Omental fat pad (tissue), 4 donors: ENCODE measurements at places on chromosomes 2 and 18. TPM values are rescaled to one million over a fixed set of nuclear protein-coding genes. Genes with fewer than 3 reads are reported as not detected.

- no peak for DNase-seq
These were observed 270.9 kb downstream of the ATAD2B start for GRCh38 chr2:23655934-23656596.

DNA sequence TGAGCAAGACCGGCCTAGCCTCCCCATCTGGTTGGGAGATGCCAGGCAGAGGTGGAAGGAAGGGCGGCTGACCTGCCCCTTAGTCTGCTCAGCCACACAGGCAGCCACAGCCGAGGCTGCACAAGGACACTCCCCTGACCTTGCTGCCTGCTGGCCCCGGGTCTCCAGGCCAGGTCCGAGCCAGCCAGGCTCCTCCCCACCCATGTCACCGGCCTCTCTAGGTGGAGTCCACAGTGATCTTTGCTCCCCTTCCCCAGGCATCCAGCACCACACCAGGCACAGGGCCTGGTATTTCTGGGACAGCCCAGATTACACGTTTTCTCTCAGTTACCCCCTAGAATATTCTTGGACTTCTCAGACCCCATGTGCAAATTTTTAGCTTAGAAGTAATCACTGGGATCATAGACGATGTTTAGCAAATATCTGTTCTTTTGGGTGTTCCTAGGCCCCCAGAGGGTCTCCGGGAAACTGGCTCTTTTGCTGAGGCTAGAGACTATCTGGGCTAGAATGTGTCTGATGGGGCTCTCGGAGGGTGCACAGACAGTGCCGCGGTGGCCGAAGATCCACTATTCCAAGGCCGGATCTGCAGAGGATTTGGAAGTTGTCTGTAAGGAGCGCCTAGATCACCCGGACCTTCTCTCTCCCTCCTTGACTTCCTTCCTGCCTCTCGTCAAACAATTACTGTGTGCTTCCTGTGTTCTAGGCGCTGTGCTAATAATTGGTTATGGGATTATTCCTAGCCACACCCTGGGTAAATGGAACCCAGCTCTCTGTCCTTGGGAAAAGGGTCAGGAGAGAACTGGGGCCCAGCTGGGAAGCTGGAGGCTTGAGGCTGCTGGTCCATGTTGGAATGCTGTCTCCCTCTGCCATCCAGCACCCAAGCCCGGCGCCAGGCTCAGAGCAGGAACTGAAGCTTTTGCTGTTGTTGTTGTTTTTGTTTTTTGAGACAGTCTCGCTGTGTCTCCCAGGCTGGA is 46.9 kb downstream of the ODC1 start:
- DNase-seq: no peak

DNA sequence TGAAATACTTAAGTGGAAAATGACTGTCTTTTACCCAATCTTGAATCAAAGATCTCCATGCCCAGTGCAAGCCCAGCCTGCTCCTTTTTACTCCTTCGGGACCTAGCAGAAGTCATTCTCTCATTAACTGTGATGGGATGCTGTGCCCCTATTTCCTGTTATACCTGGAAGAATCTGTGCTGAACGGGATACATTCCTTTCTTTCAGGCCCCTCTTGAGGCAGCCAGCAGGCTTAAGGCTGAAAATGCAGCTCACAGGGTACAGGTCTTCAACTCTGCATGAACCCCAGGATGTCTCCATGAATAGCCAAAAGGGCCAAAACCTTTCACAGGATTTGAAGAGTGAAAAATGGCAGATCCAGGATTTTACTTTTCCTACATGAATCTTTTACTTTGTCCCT is 784.8 kb upstream of the KLHL29 start:
- DNase-seq: no peak

DNA sequence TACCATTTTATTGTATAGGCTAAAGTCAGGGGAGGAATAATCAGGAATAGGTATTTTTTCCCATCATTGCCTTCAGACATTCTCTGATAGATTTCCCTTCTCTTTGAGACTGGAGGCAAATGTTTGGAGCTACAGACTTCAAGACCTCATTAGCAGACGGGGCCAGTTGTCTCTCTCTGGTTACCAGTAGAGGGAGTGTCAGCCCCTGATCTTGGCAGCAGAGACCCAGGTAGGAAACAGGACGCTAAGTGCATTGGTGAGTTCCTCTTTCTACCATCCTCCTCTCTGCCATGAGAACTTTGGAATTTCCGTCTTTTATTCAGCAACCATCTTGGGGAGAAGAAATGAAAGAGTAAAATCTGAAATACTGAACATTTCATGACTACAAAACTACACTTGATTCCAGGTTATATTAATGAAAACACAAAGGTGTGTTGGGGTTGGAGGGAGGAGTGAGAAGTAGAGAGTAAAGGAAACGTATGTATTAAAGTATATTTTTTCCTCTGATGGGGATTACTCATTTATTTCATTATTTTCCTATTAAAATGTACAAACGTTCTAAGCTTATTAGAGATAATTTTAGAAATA is 186.2 kb upstream of the GCFC2 start:
- no peak for DNase-seq

- no peak for DNase-seq
These were observed 20.9 kb upstream of the ROCK2 start for GRCh38 chr2:11365096-11365879.

GRCh38 chr2:29700560-29700959 is 220.8 kb downstream of the ALK start:
- no peak for DNase-seq

DNA sequence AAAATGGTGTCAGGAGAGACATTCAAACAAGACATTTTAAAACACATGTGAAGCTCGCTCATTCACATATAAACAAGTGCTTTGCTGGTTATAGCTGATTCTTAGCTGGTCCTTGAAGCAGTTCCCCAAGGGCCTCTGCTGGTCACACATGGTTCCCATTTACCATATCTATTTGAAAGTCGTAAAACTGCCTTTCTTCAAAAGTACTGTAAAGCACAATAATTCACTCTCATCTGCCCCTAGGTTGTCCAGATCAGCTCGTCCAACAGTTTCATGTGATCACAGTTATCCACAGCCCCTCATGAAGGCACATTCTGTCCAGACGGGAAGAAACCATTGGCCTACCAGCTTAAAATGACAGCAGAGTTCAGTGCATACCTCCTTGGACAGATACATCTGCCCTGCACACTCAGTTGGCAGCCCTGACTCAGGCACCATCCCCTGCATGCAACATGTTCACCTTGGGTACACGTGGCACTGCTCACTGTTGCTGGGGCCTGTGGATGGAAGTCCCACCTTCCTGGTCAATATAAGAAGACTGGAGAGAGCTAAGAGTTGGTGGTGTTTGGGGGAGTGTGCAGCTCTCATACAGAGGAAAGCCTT is 108.0 kb upstream of the HAAO start:
- DNase-seq: peak; percentile 11

DNA sequence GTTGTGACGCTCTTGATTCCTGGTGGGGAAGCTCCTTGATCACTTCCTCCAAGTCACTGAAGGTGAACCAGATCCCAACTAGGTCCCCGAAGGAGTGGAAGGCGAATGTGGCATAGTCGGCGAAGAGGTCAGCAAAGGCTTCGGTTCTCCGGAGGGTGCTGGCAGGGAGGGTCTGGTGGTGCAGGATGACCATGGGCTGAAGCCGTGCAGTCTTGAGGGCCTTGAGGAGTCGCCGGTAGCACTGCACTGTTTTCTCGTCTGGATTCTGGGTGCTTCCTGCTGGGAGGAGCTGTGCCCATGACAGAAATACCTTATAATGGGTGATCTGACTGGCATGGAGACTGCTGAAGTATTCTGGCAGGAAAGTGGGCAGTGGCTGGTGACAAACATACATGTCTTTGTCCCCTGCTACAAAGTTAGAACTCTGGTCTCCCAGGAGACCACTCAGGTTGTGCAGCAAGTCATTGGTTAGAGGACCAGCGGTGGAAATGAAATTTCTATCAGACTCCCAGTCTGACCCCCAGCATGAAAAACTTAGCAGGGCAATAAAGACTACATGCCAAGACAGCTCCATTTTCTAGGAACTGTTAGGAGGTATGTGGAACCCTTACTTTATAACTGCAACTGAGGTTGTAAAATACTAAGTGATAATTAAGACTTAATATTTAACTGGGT is at the start of gene LCT:
Gene LCT, minus strand, starts transcription at position 589 of the 675 bp plus-strand sequence. Its CDS starts 15 bp downstream, at position 574.
- no peak for DNase-seq

GRCh38 chr2:150478200-150478974 is 9.1 kb downstream of the RND3 start:
- DNase-seq: no peak

DNA sequence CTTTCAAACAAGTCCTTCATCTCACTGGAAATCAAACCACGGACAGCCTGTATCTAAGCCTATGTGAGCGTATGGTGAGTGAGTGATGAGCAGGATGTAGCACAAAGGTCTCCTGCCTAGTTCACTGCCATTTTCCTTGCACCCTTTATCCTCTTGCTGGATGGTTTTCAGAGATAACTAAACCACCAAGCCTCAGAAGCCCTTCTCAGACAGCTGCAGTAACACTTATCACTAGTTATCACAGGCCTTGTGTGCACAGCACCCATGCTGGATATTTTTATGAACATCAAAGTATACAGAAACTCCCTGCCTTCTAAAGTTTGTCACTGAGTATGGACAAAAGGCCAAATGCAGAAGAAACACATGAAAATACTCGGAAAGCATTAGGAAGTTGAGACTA is 69.5 kb downstream of the C1D start:
- no peak for DNase-seq

GRCh38 chr2:36059691-36060090 is 295.9 kb upstream of the CRIM1 start:
- no peak for DNase-seq

DNA sequence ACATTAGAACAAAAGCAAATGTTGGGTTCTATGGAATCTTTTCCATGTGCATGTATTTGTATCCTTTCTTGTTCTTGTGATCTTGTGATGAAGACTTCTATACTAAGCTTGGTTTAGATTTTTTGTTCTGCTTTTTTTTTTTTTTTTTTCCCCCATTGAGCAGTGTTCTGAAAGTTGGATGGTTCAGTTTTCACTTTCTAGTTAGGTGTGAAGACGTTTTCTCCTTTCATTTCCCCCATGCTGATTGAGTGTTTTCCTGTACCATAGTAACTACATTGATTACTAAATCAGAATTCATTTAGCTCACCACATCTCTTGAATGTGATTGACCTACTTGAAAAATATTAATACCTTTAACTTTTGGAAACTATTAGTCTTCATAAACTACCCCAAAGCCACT is 34.1 kb downstream of the NOP58 start:
- DNase-seq: no peak

DNA sequence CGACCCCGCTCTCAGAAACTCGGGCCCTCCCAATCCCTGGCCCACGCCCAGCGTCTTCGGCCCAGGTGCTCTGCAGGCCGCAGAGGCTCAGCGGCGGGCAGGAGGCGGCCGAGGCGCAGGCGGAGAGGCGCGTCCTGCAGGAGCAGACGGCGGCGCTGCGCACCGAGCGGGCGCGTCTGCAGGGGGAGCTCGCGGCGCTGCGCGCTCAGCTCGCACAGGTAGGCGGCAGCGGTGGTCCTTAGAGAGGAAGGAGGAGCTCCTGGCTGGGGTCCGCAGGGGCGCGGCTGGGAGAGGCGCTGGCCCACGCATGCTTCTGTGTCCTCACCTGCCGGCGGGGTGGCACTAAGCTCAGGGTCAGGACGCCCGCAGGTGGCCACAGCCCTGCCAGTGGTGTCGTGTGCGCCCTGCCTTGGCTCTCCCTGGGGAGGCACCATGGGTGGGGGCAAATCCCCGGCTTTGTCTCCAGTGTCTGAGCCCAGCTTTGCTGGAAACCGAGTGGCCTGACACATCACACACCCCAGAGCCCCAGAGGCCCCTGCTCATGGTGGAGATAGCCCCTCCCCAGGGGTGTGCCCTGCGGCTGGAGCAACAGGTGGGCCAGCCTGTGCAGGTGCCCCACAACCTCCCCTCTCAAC is 14.9 kb upstream of the SNED1 start:
- DNase-seq: peak; percentile 12

DNA sequence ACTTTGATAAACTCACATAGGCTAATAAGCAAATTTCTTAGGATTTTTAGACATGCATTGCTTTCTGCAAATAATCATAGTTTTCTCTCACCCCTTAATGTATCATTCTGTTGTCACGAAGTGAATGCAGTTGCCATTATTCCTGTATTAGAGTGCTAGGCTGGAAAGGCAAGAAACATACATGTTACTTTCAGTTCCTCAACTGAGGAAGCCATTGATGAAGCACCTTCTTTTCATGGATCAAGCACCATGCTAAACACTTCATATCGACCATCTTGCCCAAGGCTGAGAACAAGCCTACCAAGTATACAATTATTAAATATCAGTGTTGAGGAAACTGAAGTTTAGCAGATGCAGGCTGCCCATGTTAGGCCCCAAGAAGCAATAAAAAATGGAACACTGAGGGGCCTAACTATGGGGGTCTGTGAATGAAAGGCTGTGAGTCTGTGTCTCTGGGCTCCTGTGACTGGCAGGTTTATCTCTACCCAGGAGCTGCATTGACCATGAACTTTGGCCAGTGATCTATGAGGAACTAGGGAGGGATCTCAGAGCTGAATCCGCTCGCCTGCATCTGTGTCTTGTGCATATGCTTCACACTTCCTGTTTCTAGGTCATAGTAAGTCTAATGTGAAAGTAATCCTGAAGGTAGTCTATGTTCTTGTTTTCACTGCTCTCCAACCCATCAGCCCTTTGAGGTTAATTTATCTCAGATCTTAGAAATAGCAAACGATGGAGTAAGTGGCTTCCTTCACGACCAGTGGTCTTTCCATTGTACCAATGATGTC is 16.0 kb upstream of the TSPYL6 start:
- no peak for DNase-seq

Gene ING5
- total RNA-seq: 33.0 TPM

Gene NAT8
- not detected for total RNA-seq

Gene PLCL1
- 10.4 TPM for total RNA-seq

Gene TMEM17
- total RNA-seq: 1.2 TPM
